ENCODE measurements at places on chromosomes 6 and 20.

DNA sequence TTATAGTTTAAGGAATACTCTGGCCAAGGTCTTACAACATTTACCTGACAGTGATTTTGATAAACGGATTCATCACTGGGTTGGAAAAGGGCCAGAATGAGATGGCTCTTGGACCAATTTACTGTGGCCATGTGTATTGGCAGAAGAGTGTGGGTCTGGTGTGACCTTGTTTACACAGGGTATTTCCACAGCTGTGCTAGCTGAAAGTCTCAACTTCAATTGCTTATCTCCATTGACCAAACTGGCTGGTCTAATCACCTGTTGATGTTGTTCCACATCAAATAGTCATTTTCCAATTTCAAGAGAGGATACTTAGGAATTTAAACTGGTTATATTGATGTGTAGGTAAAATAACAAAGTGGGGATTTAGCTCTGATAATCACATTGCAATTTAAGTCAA, 501.6 kb upstream of the MAP3K7 start:
- no peaks in the 10 kb centered on the region for H3K4me1 ChIP-seq
- no peak overlapping the region for H3K27ac ChIP-seq
- no peak for DNase-seq
- H3K36me3 ChIP-seq: no peaks in the 10 kb centered on the region
- no peak overlapping the region for H3K4me3 ChIP-seq

GRCh38 chr6:90062051-90062450, 167.8 kb downstream of the GJA10 start:
- peaks cover 8% of the 10 kb centered on the region for H3K4me1 ChIP-seq
- H3K27ac ChIP-seq: no peak overlapping the region
- no peaks in the 10 kb centered on the region for H3K27me3 ChIP-seq
- no peak for DNase-seq

DNA sequence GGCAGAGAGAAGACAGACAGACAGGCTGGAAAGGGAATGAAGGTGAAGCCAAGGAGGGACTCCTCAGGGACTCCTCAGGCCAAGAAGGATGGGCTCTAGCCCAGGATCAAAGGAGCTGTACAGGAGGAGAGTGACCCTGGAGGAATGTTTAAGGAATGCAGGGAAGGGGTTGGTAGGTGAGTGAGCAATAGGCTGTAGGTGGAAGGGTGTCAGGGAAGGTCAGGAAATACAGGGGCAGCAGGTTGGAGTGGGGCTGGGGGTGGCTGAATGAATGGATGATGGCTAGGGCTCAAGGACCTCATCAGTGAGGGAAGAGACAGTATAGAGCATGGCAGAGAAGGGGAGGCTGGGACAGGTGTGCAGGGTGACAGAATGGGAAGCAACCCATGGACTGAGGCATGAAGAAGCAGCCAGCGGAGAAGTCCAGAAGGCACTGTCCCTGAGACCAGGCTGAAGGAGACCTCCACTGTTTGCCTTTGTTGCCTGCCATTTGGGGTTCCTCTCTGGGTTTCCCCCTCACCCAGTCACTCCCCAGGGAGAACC, 13.2 kb downstream of the SYNGAP1 start:
- peaks cover 25% of the 10 kb centered on the region for H3K36me3 ChIP-seq
- H3K4me1 ChIP-seq: peaks cover 30% of the 10 kb centered on the region
- DNase-seq: no peak
- H3K27me3 ChIP-seq: no peaks in the 10 kb centered on the region
- H3K4me3 ChIP-seq: no peak overlapping the region

- no peak overlapping the region for H3K4me3 ChIP-seq
- no peak for DNase-seq
- no peak overlapping the region for H3K27ac ChIP-seq
- no peaks in the 10 kb centered on the region for H3K4me1 ChIP-seq
- H3K27me3 ChIP-seq: no peaks in the 10 kb centered on the region
Observed at GRCh38 chr6:132790450-132790849, 8.0 kb downstream of the SLC18B1 start.

GRCh38 chr6:157223021-157223430, 100.3 kb downstream of the TMEM242 start:
- H3K27ac ChIP-seq: no peak overlapping the region
- H3K4me3 ChIP-seq: no peak overlapping the region
- no peaks in the 10 kb centered on the region for H3K27me3 ChIP-seq
- H3K4me1 ChIP-seq: peaks cover 16% of the 10 kb centered on the region
- DNase-seq: no peak

DNA sequence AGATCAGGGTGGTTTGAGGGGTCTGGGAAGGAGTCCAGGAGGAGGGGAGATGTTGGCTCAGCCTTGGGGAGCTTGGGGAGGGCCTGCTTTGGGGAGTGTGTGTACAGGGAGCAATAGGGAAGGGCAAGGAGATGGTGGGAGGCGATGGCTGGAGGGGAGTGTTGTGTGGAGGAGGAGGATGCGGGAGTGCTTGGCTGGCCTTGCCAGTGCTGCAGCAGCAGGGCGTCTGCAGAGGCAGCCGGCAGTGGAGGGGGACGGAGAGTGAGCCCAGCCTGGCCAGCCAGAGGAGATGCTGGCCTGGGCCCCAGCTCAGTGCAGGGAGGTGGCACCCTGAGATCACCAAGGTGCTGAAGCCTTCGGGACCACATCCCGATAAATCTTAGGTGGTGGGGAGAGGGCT, 3.9 kb downstream of the IP6K3 start:
- peaks cover 30% of the 10 kb centered on the region for H3K4me1 ChIP-seq
- H3K36me3 ChIP-seq: no peaks in the 10 kb centered on the region
- no peaks in the 10 kb centered on the region for H3K27me3 ChIP-seq
- H3K27ac ChIP-seq: no peak overlapping the region
- no peak for DNase-seq

- H3K27me3 ChIP-seq: no peaks in the 10 kb centered on the region
- no peak for DNase-seq
- peaks cover 21% of the 10 kb centered on the region for H3K4me1 ChIP-seq
- peak overlapping the region; percentile 75 for H3K27ac ChIP-seq
- H3K4me3 ChIP-seq: no peak overlapping the region
Observed at GRCh38 chr6:14876778-14877613, 368.9 kb upstream of the JARID2 start.

Measured in RWPE2 (cell line).